ENCODE measurements at places on chromosomes 1 and 21.

DNA sequence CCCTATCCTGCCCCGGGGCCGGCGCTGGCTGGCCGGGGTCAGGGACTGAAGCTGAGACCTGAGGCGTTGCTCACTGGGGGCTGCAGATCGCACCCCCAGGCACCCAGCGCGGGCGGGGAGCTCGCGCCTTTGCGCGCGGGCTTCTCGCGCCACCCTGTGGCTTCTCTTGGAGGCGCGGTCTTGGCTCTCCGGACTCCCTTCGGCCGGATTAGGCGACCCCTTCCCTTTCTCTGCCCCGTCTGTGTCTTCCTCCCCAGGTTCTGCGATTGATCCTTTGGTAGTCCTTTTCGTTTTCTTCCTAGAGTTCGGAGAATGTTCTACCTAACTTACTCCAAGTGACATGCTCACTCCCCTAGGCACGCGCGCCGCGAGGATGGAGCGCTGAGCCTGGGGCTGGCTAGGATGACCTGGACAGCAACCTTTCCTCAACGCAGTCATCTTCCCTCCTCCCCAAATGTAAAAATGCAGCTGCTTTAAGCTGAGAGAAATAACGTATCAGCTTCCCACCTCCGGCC, 495 bp upstream of the NTRK1 start:
- DNase-seq = no peak

DNA sequence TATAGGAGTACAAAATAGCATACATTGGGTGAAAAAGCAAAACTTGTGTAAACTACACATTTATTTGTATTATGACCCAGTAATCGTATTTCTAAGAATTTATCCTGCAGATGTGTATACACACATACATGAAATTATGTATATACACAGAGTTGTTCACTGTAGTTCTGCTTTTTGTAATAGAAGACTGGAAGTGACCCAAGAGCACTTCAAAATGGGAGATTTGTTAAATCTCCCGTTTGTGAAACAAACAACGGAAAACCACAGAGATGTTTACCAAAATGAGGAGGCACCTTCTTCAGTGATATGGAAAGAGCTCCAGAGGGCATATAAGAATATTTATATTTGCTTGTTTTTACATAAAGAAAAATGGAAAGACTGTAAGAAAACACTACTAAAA, 18.0 kb upstream of the MNDA start:
- no peak for DNase-seq

- DNase-seq = no peak
These were observed 10.9 kb upstream of the SAMD11 start for GRCh38 chr1:912740-913301.

GRCh38 chr1:30903343-30904034, 5.1 kb downstream of the SDC3 start:
- no peak for DNase-seq

- DNase-seq = no peak
These were observed 13.2 kb downstream of the MDM4 start for GRCh38 chr1:204529371-204529895.

Measured in stromal cell of bone marrow (primary cell).